ENCODE measurements at places on chromosomes 5 and 9. TPM values are rescaled to one million over a fixed set of nuclear protein-coding genes. Genes with fewer than 3 reads are reported as not detected.

The WDR38 gene
- total RNA-seq, result not detected

The PROB1 gene
- total RNA-seq, result 23.5 TPM

The C6 gene
- not detected for total RNA-seq

The FBP2 gene
- 72.5 TPM for total RNA-seq

Measured in skeletal muscle tissue (tissue), 5 donors.